ENCODE measurements at places on chromosomes 1 and 21.

DNA sequence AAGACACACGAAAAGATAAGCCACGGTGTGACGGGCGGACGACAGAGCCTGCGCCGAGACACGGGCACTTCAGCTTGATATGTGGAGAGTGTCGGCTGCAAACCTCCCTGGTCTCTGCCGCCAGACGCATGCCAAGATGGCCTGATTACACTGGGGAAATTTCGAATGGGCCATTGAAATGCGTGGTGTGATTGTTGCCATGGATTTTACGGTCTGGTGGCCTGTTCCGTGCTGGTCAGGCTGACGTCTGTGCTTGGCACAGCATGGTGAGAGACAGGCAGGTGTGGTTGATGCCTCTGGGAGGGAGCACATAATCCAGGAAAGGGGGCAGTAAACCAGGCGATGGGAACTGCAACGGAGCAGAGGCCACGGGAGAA is 105.6 kb upstream of the TMPRSS2 start:
- DNase-seq: no peak

DNA sequence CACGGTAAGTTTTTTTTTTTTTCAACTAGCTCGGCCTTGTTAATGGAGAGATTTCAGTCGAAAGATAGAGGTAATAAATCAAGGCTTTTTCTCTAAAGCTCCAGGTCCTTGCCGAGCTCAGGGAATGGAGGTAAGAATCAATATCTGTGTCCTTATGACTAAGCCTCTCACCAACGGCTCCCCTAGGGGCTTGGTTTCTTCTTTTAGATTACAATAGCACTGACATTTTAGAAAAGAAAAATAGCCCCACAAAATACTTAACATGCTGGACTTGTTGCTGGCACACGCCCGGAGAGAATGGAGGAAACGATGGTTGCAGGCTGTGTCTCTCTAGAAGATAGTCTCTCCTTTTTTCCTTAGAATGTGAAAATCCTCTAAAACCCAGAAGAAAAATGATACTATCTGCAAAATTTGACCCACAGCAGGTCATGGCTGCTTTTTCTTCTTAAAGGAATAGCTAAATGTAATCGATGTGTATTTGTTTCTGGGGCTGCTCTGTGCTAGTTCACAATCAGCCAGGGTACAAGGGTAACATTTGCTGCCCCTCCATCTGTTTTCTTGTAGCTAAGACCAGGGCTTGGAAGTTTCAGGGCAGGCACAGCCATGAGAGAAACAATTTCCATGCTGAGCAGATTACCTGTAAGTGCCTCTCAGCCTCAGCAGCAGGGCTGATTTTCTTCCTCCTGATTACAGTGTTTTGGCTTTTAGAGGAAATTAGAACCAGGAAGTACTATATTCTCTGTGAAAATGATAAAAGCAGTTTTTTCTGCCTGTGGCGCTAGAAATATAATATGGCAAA is 86.2 kb upstream of the GNG12 start:
- DNase-seq: no peak

- no peak for DNase-seq
Observed at GRCh38 chr1:229411434-229412055, 22.3 kb downstream of the ACTA1 start.

DNA sequence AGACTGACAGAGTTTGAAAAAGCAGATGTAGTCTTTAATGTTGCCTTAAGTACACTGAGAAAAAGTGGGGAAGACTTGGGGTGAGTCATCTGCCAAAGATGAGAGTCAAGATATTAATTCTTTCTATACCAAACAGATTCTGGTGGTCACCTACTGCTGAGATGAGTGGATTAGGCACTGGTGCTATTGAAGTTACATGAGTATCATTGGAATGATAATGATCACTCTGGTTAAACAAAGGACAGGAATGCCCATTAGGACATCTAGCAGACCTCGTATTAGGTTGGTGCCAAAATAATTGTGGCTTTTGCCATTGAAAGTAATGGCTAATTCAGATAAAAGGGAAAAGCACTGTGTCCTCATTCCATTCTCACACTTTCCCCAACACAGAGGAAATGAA is 1588.9 kb downstream of the KCNT2 start:
- no peak for DNase-seq

DNA sequence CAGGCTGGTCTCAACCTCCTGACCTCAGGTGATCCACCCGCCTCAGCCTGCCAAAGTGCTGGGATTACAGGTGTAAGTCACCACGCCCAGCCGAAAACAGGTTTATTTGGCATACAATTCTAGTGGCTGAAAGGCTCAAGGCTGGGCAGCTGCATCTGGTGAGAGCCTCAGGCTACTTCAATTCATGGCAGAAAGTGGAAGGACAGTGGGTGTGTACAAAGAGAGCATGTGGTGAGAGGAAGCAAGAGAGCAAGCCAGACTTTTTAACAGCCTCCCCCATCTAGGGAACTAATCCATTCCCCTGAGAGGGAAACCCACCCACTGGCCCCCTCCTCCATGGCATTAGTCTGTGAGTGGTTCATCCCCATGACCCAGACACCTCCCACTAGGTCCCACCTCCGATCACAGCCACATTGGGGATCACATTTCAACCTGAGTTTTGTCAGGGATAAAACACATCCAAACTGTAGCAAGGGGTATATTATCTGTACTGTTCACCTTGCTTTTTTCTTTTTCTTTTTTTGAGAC is 9.5 kb downstream of the BMP8A start:
- no peak for DNase-seq

DNA sequence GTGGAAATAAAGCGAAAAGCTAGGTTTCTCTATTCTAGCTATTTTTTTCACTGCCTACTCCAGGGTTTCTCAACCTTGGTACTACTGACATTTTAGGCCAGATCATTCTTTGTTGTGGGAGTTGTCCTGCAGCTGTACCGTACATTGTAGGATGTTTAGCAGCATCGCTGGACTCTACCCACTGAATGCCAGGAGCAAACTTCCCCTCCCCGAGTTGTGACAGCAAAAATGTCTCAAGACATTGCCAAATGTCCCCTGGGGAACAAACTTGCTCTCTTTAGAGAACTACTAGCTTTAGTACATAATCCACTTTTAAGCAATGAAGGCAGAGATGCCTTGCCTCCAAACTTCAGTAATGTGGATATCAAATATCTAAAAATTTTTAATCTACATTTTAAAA is 122.8 kb downstream of the PLPPR5 start:
- no peak for DNase-seq

- no peak for DNase-seq
Observed at GRCh38 chr1:40564913-40565312, 33.5 kb downstream of the ZNF684 start.

- no peak for DNase-seq
Observed at GRCh38 chr1:83596331-83596730, 402.6 kb downstream of the TTLL7 start.

DNA sequence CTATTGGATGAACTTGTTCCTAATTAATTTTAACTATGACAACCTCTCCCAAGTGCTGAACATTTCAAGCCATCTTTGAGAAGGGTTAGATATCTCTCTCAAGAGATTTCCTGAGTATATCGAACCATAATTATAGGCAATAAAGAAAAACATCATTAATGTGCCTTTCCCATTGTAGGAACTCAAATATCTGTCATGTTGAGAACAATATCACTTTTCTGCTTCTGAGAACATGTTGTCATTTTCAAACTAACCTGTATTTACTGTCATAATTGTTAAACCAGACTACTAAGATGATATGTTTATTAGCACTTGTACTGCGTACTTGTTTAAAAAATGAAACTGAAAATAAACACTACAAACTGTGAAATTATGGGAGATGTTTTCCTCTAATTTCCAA is 4.3 kb downstream of the EPS15 start:
- no peak for DNase-seq

DNA sequence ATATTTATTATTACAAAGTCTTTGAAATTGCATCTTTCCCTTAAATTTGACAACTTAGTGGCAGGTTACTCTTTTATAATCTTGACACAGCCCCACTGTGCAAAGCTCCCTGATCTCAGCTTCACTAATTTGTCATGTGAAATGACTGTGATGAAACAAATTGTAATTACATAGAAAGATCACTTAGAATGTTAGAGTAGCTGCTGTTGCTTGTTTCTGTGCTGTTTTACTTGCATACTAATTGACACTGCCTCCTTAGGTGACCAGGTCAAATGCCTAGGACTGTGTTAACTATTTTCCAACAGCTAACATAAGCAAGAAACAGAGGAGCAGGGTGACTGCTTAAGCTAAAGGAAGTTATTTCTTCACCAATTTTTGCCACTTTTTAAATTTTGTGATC is 211.3 kb downstream of the ZNF326 start:
- DNase-seq: no peak

GRCh38 chr1:2585318-2586092 is 1.1 kb upstream of the PRXL2B start:
- no peak for DNase-seq

DNA sequence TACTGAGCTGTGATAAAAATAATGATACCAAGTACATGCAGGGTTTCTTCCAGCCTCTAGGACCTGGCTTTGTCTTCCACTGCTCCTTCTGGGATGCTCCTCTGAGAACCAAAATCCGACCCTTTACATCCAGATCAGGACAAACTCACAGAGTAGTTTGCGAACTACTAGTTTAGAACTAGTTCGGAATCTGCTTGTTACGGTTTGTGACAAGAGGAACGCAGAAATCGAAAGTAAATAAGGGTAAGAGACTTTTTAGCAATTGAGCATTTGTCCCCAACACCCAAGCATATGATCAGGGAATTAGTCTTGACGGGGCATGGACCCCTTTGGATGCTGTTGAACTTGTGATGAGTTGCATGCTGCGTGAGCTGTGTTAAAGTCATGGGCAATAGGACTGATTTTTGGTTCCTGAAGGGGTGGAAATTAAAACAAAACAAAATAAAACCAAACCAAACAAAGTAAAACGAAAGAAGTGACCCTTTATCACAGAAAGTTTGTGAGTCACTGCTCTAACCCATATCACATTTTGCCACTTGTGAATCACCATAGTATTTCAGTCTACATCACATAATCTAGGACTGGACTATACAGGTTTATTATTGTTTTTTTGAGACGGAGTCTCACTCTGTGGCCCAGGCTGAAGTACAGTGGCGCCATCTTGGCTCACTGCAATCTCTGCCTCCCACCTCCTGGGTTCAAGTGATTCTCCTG is 35.7 kb upstream of the ERRFI1 start:
- DNase-seq: peak; percentile 67

GRCh38 chr1:194293851-194294405 is 1107.5 kb upstream of the B3GALT2 start:
- no peak for DNase-seq

DNA sequence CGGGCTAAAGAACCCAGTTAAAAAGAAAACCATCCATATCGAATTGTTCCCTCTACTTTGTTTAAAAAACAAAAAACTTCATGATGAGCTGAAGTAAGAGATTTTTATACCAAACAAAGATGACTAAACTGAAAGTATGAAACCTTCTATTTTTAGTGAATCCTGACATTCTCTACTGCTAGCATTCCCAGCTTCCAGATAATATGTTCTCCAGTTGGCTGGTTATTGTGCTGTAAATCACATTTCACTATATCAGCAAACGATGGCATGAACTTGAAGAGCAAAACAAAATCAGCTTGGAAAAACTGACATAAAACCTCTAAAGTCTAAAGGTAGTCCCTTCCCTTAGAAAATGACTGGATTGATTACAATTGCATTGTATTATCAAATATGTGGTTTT is 68.1 kb upstream of the APP start:
- no peak for DNase-seq

DNA sequence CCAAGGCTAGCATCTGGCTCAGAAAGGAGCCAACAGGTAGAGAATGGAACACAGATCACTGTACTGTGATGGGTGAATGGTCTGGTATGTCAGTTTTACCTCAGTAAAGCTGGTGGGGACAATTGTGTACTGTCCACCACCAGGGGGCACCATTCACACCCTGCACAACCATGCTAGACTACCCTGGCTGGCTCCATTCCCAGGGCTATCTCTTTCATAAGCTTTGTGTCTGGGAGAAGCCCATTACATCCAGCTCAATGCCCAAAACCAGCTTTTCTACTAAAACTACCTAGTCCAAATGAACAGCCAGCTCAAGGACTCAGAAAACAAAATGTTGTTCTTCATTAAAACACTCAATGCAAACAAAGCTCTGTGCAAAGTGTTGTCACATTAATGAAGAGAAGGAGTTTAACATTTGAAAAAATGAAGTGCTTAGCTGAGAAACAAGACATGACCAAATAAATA is 62.0 kb upstream of the RASAL2 start:
- DNase-seq: peak; percentile 93

DNA sequence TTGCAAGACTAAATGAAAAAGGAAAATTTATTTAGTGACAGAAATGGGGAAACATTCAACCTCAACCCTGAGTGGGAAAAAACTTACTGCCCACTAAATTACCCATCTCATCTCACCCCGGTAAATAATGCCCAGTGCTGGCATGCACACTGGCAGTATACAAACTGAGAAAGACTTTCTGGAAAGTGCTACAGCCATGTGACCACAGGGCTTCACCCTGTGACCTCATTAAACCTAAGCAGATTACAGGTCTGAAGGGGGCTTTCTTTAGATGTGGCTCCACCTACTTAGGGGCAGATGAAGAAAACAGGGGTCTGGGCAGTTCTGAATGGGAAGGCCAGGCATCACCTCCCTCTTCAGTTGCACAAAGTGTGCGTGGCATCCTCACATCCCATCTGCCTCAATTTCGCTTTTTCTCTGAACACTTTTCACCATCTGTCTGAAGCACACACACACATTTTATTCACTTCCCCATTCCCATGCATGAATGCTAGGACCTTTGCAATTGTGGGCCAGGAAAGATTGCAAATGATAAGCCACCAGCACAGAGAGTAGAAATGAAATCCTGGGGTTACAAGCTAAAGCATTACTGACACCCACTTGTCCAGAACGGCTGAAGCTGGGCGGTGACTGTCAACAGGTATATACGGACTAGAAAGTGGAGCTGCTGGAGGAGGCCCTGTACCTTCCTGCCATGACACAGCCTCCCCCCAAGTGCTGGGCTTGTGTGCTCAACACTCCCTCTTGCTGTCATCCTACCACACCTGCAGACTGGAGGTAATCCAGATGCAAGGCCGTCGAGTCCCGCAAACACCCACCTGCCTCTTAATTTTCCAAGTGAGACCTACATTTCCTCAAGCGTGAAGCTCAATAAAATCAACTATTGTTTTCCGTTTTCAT is 2.7 kb downstream of the NADK start:
- DNase-seq: no peak

- DNase-seq: no peak
Observed at GRCh38 chr1:213572912-213573647, 414.7 kb upstream of the PROX1 start.

DNA sequence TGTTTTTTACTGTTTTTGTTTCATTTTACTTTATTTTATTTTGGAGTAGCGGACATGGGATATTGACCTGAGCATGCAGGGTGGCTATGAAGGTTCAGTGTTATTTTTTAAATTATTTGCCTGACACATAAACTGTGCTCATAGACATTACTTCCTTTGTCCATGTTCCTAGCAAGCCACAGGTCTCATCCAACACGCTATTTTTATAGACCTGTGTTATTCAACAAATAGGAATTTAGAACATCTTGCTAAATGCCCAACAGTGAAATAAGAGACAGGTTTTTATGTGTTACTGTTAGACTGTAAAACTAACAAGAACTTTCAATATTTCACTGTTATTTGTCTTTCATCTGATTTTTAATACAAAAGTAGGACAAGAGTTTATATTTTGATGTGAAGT is 756.4 kb downstream of the KCNT2 start:
- DNase-seq: no peak
